Epithelial cell of alveolus of lung (primary cell): ENCODE measurements at places on chromosomes 11 and 22. TPM values are rescaled to one million over a fixed set of nuclear protein-coding genes. Genes with fewer than 3 reads are reported as not detected.

Gene C1QTNF5
- total RNA-seq = 11.9 and 37.4 TPM in 2 replicates

Gene VSTM5
- 0.13 TPM in 1 of 2 replicates, not detected in the other for total RNA-seq

Gene SULT4A1
- 0.64 TPM in 1 of 2 replicates, not detected in the other for total RNA-seq

Gene ACRV1
- total RNA-seq = not detected in 2 replicates
